AG09309 (cell line): ENCODE measurements at places on chromosomes 5 and 9.
A peak's percentile ranks its signal among the peaks of the same experiment; 100 is the strongest.

- DNase-seq = no peak
Measured at GRCh38 chr5:107428303-107428813, 242.4 kb downstream of the EFNA5 start.

- DNase-seq = no peak
Measured at GRCh38 chr9:123645126-123645525, 284.8 kb downstream of the DENND1A start.

DNA sequence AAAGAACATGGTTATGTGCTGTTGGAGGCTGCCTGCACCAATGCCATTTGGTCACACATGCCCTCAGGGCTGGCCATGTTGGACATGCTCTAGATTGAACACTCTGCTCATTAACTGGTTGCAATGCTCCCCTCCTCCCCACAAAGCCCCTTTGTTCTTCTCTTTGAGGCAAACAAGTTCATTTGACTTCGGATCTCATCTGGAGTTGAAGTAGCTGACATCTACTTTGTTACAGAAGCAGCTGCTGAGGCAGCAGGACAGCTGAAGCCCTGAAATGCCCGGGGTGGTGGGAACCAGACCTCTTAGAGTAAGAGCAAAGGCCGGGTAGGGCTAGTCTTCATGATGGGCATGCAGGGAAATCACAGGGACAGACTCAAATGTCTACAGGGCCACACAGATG is 123.5 kb downstream of the APBA1 start:
- DNase-seq = no peak

- DNase-seq = no peak
Measured at GRCh38 chr9:83599071-83599470, 23.9 kb upstream of the IDNK start.

DNA sequence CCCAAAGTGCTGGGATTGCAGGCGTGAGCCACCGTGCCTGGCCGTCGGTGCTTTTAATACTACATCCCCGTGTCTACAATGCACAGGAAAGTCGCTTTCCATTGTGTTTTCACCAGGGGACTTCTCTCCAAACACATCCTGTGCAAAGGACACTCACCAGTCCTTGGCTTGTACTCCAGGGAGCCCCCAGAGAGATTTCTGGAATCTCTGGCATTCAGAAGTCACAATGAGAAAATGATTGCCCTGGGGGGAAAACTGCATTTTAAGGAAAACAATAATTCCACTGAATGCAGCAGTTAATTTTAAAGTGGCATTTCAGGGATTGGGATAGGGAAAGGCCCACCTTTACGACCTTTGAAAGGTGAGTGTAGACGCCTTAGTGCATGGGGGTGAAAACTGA is 112.0 kb downstream of the ADAMTS16 start:
- DNase-seq = no peak

GRCh38 chr5:168174376-168174775 is 117.1 kb upstream of the WWC1 start:
- no peak for DNase-seq

GRCh38 chr5:103569313-103570060 is 6.9 kb upstream of the NUDT12 start:
- DNase-seq = no peak

- no peak for DNase-seq
Measured at GRCh38 chr5:136666970-136667620, 301.8 kb upstream of the TRPC7 start.

GRCh38 chr9:90107726-90108655 is 503.2 kb downstream of the GADD45G start:
- no peak for DNase-seq

DNA sequence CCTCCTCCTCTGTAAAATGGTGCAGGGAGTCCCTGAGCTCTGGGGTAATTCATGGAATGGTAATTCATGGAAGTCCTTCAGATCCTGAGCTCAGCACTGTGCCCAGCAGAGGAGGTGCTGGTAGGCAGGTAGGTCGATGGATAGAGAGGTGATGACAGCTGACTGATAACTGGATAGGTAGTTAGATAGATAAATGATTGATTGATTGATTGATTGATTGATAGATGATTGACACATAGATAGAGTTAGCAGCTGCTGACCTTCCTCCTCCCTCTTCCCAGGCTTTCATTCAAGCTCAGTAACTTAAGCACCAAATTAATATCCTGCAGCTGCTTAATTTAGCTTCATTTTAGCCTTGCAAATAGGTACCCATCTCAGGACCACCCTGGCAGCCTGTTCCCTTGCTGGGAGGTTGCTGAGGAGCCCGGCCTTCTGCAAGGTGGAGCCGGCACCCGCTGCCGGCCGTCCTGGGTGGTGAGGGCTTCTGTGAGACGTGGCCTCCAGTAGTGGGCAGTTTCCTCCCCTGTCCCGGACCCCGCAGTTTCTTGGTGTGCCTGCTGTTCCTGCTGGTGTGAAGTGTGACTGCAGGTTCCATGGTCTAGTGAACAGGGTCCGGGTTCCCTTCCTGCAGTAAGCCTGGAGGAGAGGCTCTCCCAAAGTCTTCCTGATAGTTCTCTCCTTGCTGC is 13.4 kb downstream of the OLFM1 start:
- DNase-seq = no peak

- peak; percentile 57 for DNase-seq
Measured at GRCh38 chr5:74630453-74631066, 10.0 kb downstream of the ENC1 start.

DNA sequence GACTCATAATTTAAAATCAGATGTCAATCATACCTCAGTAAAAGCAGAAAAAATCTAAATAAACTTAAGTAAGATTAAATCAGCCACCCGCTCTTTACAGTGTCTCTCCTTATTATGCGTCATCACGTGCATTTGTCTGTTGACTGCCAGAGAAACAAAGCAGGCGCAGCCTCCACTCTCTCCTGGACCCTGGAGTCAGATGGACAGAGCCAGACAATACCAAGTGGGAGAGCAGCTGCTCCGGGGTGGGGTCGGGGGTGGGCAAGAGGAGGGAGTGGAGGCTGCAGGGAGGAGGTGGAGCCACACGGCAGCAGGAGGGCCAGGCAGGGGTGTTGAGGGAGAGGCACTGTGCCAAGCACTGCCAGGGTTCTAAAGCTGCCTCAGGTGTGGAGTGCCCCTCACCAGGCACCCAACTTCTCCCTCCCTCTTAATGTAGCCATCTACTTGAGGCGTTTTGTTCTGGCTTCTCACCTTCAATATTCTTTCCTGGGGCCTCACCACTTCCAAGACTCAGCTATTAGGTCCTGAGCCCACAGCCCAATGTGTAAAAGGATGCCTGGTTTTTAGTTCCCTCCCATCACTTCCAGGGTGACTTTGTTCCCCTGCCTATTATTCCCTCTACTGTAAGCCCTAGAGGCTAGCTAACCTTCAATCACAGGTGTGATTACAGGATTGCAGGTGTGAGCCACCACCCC is 96.3 kb downstream of the GLDC start:
- DNase-seq = no peak

GRCh38 chr5:94745786-94746730 is 127.6 kb downstream of the SLF1 start:
- no peak for DNase-seq

DNA sequence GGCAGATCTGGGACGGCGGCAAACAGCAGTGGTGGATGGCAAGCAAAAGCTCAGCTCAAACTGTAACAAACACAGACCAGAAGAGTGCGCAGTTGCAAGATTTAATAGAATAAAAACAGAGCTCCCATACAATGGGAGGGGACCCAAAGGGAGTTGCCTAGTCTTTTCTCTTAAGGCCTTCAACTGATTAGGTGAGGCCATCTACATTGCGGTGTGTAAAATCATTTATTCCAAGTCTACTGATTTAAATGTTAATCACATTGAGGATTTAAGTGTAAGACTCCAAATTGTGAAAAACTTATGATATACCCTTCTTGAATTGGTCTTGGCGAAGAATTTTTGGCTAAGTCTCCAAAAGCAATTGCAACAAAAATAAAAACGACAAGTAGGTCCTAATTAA is 21.6 kb upstream of the C1QTNF3 start:
- DNase-seq = no peak

- DNase-seq = no peak
Measured at GRCh38 chr9:132806306-132806705, 71.8 kb downstream of the AK8 start.

DNA sequence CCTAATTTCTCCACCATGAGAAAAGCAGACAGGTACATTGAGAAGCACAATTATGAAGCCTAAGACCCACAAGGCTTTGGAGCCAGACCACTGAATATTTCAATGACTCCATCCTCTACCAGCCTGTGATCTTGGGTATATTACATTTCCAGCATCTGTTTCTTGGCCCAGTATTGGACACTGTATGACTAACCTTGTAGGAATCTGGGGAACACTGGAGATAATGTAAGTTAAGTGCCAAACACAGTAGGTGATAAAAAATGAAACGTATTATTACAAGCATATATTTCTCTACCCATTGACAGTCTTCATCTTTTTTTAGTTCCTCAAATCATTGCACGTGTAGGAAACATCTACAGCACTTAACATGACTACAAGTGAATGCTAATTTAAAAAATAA is 28.6 kb upstream of the FEM1C start:
- no peak for DNase-seq

DNA sequence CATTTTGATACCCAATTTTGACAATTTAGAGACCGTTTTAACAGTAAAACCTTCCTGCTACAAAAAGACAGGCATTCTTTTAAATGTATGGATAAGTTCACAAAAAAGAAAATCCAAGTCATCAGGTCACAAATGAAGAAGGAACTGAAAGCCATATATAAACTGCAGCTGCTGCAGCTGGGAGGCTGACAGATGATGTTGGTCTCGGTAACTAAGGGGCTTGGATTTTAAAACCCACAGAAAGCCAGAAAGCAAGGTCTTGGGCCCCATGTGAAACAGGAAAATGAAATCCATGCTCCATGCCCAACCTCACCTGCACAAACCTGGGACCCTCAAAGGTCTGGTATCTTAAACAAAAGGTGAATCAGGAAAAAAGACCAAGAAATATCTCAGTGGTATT is 15.7 kb upstream of the C5orf34 start:
- no peak for DNase-seq

DNA sequence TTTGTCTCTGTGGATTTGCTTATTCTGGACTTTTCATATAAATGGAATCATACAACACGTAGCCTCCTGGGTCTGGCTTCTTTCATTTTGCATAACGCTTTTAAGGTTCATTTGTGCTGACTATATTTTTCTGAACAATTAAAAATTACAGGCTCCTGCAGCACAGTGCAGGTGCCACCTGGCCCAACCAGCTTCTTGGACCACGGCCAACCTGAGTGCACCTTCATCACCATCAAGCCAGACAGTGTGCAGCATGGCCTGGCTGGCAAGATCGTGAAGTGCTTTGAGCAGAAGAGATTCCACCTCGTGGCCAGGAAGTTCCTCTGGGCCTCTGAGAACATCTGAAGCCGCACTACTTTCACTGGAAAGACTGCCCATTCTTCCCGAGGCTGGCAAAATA is 53.5 kb upstream of the COL15A1 start:
- no peak for DNase-seq

- no peak for DNase-seq
Measured at GRCh38 chr5:109704282-109704952, 14.7 kb downstream of the MAN2A1 start.

DNA sequence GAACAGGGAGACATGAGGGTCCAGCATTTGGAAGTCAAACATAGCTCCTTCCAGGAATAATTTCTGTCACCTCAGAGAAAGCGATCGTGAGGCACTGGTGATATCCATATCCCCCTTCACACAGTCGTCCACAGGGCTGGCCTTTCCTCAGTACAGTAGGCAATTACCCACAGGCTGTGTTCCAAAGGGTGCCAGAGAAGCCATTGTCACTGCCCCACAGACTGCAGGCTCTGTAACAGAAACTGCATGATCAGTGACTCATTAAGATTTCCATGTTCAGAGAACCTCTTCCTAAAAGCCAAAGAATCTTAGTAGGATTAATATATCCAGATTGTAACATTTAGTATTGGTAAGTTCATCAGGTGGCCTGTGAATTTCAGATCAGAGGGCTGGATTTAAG is 127.6 kb downstream of the RPS23 start:
- DNase-seq = no peak

DNA sequence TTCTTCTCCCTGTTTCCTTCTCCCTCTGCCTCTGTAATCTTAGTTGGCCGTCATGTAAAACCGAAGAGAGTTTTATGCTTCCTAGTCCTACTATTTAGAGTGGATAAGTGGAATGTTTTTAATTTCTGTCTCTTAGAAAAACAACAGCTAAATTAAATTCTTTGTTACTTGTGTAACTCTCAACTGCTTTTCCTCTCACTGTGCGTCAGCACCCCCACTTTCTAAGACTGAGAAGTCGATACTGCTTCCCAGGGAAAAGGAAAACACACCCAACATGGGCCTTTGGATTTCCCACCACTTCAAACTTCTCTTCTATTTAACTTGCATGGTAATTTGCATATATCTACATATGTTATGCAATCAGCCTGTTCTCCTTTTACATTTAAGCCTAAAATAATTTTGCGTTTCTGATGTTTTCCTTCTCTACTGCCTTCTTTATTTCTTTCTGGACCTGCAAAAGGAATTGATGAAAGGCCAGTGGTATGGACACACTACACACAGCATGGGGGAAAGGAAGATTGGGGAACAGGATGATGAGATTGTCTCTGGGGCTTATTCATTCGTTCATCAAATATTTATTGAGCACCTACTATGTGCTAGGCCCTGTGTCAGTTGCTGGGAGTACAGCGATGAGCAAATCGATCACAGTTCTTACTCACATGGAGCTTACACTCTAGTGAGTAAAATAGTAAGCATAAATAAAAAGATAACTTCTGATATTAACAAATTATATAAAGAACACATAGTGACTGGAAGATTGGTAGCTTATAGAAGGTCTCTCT is 52.5 kb upstream of the CTNNA1 start:
- DNase-seq = no peak

DNA sequence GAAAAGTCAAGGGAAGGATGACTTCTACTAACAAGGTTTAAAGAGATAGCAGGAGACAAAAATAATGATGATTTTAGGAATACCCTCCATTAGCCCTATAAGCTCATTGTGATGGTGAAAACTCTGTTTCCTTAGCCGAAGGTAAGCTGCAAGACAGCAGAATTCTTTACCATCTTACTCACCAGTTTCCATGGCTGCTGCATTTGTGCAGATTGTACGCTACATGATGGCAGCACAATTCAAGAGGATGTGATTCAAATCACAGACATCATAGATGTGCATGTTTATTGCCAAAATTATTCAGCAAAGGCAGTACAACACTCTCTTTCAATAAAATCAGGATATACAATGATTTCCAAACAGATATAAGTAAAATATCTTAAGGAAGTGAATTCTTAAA is 175.6 kb downstream of the SPATA31D1 start:
- no peak for DNase-seq

GRCh38 chr9:136840140-136840876 is 2.0 kb upstream of the AJM1 start:
- DNase-seq = no peak

DNA sequence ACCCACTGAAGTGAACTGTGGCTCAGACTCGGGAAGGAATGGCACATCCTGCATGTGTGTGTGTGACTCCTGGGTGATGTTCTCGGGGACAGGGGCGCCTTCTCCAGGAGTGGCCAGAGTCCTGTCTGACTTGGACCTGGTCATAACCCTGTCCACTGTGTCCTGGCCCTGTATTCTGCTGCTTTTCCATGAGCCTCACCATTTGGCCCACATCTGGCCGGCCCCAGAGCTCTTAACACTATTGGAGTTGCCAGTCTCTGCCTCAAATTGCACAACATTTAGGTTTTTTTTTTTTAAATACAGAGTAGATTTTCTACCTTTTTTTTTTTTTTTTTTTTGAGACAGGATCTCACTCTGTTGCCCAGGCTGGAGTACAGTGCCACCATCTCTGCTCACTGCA is 278.3 kb upstream of the TUT7 start:
- DNase-seq = no peak
